NCI-H146 (cell line): ENCODE measurements at places on chromosomes 3 and 15.

DNA sequence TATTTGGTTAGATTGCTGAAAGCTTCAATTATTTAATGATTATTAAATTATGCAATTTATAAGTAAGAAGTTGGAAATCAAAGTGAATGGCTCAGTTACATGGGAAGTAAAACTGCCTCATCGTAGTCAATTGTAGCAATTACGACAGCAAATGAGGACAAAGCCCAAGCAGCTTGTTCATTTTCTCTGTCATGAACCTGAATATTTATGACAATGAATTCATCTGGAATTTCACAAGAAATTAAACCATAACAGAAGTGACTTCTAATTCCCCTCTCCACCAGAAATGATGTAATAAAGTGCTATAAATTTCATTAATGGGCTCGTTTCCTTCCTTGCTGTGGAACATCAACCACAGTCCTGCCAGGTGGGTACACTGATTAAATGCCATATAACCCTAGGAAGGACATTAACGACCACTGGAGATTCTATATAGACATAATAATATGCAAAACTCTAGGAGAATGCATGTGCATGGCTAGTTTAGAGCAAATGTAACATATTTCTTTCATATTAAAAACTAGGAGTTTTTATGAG lies 273.8 kb upstream of the DCBLD2 start:
- no peak for DNase-seq

DNA sequence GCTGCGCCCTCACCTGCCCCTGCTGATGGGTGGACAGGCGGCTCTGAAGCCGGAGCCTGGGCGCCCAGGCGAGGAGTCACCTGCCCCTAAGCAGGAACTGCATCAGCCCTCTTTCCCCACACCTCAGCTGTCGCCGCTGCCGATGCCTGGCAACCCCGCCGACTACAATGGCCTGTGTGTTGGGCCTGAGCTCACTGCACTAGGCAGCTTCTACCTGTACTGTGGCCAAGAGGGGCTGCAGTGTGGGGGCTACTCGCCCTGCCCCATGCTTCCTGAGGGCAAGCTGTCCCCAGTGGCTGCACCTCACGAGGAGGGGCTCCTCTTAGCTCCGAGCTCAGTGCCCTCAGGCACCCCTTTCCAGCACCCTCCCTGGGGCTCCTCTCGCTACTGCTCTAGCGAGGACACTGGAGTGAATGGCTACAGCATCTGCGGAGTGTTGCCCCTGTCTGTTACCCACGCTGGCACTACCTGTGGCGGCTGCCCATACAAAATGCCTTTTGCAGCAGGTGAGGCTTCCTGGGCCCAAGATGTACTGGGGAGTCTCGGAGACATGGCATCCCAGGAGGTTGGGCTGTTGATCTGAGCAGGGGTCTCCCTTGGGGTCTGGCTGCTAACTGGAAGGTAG lies 11.3 kb upstream of the CHST14 start:
- DNase-seq = no peak

- peak; percentile 35 for DNase-seq
These were observed 14.4 kb upstream of the HTR3E start for GRCh38 chr3:184082465-184082864.

DNA sequence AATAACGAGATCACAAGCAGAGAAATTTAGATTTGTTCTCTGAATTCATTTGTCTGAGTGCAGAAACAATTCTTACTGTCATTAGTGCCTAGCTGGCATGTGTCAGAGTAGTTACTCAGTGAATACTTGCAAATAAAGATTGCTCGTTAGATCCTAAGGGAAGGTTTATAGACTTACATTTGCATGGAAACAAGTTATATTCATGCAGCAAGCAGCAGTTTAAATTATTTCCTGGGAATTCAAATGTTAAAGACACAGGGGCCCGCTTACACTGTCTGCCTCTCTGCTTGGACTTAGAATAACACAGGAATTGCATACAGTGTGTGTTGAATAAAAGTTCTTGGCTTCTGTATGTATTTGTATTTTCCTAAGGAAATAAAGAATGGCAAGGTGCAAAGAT lies 680.6 kb upstream of the NECTIN3 start:
- no peak for DNase-seq

DNA sequence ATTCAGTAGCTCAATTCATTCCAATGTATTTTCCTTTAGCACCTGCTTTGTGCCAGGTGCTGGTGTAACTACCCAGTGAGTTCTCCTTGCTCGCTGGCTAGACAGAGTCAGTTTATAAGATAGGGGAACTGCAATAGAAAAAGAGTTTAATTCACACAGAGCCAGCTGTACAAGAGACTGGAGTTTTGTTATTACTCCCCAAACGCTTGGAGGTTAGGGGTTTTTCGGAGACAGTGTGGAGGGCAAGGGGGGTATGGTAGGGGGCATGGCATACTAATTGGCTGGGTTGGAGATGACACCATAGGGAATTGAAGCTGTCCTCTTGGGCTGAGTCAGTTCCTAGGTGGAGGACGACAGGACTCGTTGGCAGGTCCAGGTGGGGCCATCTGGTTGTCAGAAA lies 5.4 kb upstream of the CFAP91 start:
- no peak for DNase-seq

GRCh38 chr3:45972534-45973402 lies 22.9 kb downstream of the FYCO1 start:
- no peak for DNase-seq

DNA sequence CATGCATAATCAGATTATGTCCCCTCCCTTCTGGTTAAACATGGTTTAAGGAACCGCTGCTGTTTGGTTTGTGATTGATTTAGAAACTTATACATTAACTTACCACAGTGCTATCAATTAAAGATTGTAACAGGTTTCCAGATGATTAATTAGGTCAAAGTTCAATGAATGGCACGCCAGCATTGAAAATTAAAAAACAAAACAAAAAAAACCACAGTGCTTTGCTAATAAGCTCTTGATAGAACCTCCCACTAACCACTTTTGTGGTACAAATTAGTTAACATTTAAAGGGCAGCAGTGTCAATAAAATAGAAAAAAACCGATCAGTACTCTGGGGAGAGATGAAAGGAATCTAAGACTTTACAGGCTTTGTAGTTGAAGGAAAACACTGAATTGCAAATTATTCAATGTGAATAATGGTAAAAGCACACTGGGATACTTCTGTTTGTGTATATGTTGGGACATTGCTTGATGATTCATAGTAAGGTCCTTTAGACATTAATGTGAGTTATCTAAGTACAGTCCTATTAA lies 7.6 kb upstream of the C3orf38 start:
- DNase-seq = no peak
